ENCODE measurements at places on chromosomes 16 and 17.

DNA sequence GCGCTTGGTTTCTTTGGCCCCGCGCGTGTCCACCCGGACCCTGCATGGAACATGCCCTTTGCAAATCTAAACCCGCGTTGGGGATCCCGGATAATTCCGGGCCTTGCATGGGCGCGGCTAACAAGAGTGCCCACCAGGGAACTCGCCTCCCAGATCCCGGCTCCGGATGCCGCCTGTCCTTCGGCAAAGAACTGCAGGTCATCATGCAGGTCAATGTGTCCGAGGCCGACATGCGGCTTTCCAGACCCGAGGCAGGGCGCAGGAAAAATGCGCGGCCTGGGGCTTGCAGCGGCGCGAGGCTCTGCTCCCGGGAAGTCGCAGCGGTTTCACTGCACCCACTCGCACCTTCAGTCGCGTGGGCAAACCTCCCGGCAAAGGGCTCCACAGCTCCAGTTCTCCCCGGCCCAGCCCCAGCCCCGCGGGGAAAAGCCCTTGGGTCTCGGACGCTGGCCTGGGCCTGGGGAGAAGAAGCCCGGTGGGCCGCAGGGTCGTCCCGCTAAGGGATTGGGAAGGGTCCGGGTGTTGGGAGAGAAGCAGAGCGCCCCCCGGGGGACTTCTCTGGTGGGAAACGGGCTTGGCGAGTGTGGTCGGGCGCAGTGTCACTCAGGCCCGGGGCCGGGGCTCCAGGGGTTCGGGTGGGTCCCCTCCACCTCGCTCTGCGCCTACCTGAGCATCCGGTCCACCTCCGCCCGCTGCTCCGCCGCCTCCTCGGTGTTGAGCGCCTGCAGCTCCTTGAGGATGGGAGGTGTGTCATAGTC is 805 bp downstream of the HNF1B start:
- no peak for DNase-seq

- DNase-seq: no peak
These were observed 2.7 kb upstream of the PRSS41 start for GRCh38 chr16:2795395-2796143.

DNA sequence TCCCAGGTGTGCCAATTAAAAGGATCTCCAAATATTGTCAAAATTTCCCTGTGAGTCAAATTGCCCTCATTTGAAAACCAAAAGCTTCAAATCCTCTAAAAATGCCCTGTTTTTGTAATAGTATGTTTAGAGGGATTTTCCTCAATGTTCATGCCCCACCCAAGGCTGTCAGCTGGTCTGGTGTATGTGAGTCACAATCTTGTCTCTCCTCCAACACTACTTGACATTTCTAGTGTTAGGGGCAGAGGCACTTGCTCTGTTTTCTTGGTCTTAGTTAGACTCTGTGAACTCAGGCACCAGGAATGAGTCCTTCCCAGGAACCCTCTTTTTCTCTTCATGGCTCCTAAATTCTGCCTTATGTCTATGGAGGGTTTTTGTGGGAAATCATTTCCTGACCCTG is 634.8 kb downstream of the KCNJ2 start:
- no peak for DNase-seq

GRCh38 chr16:20598832-20599469 is 22.8 kb upstream of the ACSM2B start:
- DNase-seq: no peak

DNA sequence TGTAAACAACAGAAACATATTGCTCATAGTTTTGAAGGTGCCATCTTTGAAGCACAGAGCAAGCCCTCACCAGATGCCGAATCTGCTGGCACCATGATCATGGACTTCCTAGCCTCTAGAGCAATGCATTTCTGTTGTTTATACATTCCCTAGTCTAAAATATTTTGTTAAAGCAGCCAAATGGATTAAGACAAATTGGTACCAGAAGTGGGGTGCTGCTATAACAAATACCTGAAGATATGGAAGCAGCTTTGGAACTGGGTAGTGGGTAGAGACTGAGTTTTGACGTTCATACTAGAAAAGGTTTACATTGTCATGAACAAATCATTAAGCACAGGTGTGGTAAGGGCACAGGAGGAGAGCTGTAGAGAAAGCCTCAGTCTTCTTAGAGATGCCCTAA is 13.6 kb downstream of the SGF29 start:
- no peak for DNase-seq

- no peak for DNase-seq
These were observed 44.6 kb downstream of the STX8 start for GRCh38 chr17:9531034-9531433.

DNA sequence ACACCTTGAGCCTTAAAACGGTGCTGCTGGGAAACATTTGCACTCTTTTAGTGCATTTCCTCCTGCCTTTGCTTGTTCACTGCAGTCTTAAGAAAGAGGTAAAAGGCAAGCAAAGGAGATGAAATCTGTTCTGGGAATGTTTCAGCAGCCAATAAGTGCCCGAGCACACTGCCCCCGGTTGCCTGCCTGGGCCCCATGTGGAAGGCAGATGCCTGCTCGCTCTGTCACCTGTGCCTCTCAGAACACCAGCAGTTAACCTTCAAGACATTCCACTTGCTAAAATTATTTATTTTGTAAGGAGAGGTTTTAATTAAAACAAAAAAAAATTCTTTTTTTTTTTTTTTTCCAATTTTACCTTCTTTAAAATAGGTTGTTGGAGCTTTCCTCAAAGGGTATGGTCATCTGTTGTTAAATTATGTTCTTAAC is 4.4 kb downstream of the SOX9 start:
- DNase-seq: no peak

GRCh38 chr17:58840820-58841612 is 85.4 kb downstream of the PPM1E start:
- no peak for DNase-seq

GRCh38 chr16:54373534-54374520 is 87.2 kb upstream of the IRX3 start:
- no peak for DNase-seq

DNA sequence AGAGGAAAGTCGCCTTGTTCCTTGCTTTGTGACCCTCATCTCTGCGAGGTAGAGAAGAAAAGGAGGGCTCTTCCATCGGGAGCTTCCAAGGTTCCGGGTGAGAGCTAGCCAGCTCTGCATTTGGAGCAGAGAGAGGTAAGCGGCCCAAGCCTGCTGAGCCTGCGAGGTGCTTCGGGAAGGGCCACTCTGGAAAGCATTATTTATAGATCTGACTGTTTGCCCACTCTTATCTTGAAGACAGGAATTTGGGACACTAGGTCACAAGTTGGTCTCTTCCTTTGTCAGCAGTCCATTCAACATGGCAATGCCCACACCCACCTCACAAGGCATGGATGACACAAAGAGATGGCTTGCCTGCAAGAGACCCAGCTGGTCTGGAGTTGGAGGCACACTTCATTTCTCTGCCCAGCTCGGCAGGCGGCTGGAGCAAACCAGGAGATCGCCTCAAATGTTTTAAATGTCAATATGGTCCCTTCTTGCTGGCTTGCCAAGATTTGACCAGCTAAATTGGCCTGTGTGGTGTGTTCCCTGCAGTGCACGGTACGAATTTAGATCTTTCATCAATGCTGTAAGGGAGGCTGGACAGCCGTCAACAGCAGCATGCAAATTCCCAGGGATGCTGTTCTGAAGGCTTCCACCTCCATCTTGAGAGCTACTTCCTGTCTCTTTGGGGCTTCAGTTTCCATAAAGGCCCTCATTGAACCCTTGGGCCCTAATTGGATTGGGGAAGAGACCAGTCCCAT is 19.5 kb downstream of the CBX4 start:
- DNase-seq: no peak

DNA sequence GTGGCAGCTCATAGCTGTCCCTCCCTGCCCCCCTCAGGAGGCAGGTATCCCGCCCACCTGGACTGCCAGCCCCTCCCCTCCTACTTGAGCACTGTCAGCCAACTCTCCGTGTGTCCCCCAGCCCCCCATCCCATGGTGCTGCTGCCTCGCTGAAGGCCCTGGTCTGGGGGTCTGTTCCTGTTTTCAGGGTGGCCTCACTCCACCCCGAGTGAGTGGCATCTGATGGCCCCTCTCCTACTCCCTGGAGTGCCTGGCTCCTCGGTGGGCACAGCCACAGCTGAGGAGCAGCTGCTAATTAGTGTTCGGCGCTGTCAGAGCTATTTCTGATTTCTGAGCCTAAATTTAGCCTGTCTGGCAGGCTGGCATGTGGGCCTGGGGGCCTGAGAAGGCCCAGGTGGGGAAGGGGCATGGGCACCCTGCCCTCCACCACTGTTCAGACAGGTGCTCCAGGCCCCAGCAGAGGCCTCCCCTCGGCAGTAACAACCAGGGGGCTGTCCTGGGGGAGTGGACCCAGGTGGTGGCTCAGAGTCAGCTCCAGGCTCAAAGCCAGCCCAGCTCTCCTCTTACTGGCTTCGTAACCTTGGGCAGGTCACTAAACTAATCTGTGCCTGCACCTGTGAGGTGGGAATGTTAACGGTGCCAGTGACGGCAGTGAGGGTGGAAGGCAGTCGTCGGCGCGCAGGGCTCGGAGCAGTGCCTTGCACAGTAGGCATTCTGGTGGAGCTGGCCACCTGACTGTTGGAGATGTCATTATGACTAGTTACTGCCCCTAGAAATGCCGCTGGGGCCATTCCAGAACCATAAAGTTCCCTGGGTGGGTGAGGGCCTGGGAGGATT is 6.5 kb downstream of the FMNL1 start:
- DNase-seq: no peak

DNA sequence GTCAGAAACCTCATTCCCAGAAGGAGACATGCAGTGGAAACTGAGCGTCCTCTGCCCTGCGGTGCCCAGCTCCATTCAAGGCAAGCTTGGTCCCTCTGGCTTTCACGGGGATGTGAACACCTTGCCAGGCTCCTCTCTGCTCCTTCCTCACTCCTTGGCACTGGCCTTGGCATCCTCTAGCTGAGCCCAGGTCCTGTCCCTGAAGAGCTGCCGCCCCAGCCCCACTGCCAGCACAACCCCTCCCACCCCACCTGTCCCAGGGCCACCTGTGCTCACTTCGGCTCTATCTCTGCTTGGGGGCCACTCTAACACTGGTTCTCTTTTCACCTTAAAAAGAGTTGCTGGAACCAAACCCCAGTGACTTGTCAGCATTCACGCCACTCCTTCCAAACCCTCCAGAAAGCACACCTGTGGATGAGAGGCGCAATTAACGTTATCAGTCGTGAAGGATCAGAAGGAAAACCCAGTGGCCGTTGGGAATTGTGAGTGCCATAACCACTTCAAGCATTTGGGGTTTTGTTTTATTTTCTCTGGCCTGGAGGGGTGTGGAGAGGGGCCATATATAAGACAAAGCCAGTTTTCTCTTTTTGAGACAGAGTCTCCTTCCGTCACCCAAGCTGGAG is 103.7 kb downstream of the AXIN2 start:
- no peak for DNase-seq

DNA sequence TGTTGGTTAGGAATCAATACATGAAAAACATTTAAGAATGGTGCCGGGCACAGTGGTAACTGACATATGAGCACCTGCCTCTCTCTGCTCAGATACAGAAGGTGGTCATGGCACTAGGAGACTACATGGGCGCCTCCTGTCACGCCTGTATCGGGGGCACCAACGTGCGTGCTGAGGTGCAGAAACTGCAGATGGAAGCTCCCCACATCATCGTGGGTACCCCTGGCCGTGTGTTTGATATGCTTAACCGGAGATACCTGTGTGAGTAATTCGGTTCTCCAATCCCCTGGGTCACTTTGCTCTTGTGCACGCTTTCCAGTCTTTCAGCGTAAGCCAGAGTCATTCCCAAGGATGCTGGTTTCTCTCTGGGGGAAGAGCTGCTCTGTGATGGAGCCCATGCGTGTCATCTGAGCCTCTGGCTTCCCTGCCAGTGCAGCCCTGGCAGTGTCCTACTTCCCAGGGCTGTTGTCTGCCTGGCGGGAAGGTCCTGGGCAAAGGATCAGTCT is 3.0 kb upstream of the CD68 start:
- DNase-seq: no peak

- DNase-seq: no peak
These were observed 10.4 kb downstream of the SP2 start for GRCh38 chr17:47906443-47906842.

GRCh38 chr17:50763716-50764475 is 3.4 kb downstream of the ANKRD40CL start:
- no peak for DNase-seq

- DNase-seq: no peak
These were observed 19.8 kb downstream of the SMTNL2 start for GRCh38 chr17:4604111-4604644.

- no peak for DNase-seq
These were observed 94.7 kb upstream of the CRHR1 start for GRCh38 chr17:45689451-45689850.

DNA sequence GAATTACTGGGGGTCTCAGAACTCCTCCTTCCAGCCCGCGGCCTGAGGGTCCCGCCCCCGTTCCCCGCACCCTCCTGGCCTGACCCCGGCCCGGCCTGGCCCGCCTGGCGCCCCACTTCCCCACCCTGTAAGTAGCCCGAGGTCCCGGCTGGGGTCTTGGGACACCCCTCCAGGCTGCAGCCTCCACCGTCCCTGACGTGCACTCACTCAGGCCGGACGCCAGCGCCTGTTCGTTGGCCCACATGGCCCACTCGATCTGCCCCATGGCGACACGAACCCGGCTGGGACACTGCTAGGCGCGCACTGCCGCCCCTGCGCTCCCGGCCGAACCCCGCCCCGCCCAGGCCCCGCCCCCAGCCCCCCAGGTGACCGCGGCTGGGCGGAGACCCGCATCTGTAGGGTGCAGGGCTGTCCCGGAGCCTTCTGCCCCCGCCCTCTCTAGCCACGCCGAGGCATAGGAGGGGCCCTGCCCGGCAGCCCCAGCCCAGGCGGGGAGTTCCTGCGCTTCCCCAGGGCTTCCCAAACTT is at the start of gene CYBA:
Gene CYBA, minus strand, starts transcription at position 305 of the 527 bp plus-strand sequence. Its CDS starts 40 bp downstream, at position 265.
- peak; percentile 33 for DNase-seq

- DNase-seq: peak; percentile 65
These were observed 42.5 kb downstream of the MYH3 start for GRCh38 chr17:10614536-10615155.

GRCh38 chr17:17344507-17345293 is 41.5 kb downstream of the NT5M start:
- no peak for DNase-seq

GRCh38 chr16:28531777-28532744 is 6.7 kb downstream of the NUPR1 start:
- DNase-seq: no peak

GRCh38 chr17:1186923-1187771 is 7.4 kb upstream of the ABR start:
- peak; percentile 82 for DNase-seq

DNA sequence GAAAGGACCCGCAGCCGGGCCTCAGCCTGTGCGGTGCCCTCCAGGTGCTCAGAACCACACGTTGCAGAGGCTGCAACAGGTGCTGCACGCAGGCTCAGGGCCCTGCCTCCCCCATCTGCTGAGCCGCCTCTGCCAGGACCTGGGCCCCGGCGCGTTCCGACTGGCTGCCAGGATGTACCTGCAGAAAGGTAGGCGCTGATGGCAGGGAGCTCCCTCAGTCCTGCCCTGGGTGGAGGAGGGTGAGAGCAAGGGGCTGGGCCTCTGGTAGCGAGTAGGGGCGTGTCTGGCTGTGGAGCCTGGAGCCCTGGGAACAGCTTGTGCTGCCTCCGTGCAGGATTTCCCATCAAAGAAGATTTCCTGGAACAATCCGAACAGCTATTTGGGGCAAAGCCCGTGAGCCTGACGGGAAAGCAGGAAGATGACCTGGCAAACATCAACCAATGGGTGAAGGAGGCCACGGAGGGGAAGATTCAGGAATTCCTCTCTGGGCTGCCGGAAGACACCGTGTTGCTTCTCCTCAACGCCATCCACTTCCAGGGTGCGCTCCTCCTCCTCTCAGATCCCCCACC is 4.4 kb downstream of the SERPINF2 start:
- DNase-seq: no peak

GRCh38 chr16:52128361-52128760 is 418.6 kb downstream of the TOX3 start:
- no peak for DNase-seq

- no peak for DNase-seq
These were observed 54.8 kb downstream of the TOM1L2 start for GRCh38 chr17:17917394-17917793.

- DNase-seq: no peak
These were observed 21.5 kb downstream of the MYH11 start for GRCh38 chr16:15835136-15835878.

Data from NCI-H460 (cell line).